HCT116 (cell line): ENCODE measurements at places on chromosomes 12 and 14.

DNA sequence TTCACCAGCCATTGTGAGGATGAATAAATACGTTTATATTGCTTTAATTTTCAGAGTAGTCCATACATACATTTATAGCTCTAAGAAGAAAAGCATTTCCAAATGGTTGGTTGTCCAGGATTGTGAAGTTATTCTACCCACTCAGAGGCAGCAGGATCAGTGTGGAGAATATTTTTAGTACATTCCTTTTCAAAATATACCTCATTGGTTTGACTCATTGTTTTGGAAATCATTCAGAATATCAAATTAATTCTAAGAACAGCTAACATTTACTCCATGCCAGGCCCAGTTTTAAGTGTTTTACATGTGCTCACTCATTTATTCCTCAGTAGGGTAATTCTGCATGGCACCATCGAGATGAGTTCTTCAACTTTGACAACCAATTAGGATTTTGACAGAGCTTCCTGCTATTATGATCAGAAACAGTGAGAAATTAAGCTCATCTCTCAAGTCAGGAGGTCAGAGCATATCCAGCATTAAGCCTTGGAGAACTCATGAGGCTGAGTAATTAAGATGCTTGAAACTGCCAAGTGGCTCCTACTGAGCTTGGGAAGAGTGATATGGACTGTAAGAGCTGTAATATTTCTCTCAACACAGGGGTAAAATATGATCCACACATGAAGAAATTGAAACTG is 153.3 kb upstream of the CLEC14A start:
- no peak for DNase-seq

- no peak for DNase-seq
Observed at GRCh38 chr12:116692605-116693004, 45.3 kb downstream of the SPRING1 start.

DNA sequence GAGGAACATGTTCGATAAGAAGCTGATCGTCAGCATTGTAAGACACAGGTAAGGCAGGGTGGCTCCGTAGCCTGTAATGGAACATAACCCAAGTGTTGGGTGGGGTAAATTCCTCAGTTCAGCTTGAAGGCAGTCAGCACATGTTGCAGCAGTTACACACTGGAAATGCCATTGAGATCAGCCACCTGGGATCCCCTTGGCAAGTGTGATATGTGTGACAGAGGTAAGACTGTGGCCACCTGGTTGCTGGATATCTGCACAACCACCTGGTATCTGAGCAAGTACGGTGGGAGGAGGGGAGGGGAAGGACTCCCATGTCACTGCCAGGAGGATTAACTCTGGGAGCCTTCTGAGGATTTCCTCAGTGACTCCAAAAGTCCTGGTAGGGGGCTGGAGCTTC is 158.0 kb upstream of the CAND1 start:
- DNase-seq, result no peak

DNA sequence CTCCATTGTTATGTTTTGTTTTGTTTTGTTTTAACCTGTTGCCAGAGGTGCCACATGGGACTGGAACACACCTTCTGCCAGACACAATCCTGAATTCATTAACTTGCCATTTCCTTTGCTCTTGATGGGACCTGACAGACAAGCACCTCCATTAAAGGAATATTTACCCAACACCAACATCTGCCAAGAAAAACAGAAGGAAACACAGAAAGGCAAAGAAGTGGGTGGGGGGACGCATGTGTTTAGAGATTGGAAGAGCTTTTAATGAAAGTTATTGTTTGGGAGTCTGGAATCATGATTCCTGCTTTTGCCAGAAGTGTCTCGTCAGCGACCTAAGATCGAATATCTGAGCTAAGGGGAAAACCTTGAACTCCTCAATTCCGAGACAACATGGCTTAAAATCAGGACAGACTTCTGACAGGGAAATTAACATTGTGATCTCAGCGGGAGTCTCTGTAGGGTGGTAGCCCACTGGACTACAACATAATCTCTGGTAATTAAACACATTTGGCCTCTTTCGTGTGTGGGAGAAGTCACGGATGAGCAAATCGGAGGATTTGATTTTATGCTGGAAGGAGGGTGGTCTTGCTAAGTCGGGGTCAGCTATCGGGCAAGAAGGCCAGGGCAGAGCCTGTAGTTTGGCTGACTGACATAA is 210.4 kb upstream of the FAR2 start:
- DNase-seq, result no peak

- no peak for DNase-seq
Observed at GRCh38 chr14:42804141-42804540, 1197.5 kb downstream of the LRFN5 start.
